ENCODE measurements at places on chromosomes 3 and 15. TPM values are rescaled to one million over a fixed set of nuclear protein-coding genes. Genes with fewer than 3 reads are reported as not detected.

GABRA5 gene
- not detected for total RNA-seq

SEMA5B gene
- total RNA-seq = 19.7 TPM

SLC6A1 gene
- total RNA-seq = 7.3 TPM

ESYT3 gene
- total RNA-seq = 9.4 TPM

MASP1 gene
- total RNA-seq = 6.6 TPM

NRROS gene
- 11.3 TPM for total RNA-seq

AGBL1 gene
- not detected for total RNA-seq
